Activated naive CD8-positive, alpha-beta T cell treated with anti-CD3 and anti-CD28 coated beads, Interleukin-2, amount 50 U/mL, for 24 hours (primary cell): ENCODE measurements at places on chromosomes 5 and 9.

GRCh38 chr5:78632467-78632866 lies 16.1 kb downstream of the LHFPL2 start:
- DNase-seq = no peak

DNA sequence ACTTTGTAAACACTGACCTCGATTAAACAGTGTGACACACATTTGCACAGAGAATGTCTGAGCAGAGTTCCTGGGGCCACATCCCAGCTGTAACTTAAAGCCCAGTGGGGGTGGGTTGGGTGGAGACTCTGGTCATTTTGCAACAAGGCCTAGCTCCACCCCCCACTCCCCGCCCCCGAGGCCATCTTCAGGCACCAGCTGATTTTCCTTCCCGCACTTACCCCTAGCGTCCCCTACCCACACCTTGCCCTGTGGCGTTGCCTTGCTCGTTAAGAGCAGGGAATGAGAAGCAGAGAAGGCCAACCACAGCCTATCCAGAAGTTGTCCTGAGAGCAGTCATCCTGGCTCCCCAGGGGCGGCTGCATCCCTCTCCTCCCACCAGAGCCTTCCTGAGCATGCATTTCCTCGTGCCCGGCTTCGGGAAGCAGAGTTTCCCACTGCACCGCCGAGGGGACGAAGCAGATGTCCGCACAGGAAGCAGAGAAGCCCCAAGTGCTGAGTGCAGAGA lies 101.7 kb upstream of the SARDH start:
- DNase-seq = no peak

DNA sequence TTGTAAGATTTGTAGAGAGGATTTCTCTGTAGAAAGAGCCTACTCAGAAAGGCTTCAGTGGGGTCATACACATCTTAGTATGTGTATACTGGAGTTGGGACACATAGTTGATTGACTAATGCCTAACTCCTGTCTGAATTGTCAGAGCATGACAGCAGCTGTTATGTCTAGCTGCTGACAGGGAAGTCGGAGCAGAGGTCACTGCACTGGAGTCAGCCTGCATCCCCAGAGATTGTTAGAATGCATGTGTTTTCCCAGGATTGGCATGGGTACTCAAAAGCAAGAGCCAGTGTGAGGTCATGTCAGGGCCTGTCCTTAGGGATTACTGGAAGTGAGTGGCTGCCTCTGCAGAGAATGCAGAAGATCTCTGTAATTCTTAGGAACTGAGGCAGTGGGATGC lies 82.7 kb downstream of the ITGA1 start:
- DNase-seq = no peak

- DNase-seq = no peak
Observed at GRCh38 chr5:79898611-79899010, 92.5 kb downstream of the MTX3 start.

- DNase-seq = no peak
Observed at GRCh38 chr5:170315154-170315553, 17.6 kb upstream of the LCP2 start.

GRCh38 chr9:107667231-107668070 lies 177.9 kb upstream of the KLF4 start:
- DNase-seq = no peak
